ENCODE measurements at places on chromosomes 3 and 15.

GRCh38 chr15:85482894-85483293, 102.5 kb downstream of the AKAP13 start:
- no peak for DNase-seq

DNA sequence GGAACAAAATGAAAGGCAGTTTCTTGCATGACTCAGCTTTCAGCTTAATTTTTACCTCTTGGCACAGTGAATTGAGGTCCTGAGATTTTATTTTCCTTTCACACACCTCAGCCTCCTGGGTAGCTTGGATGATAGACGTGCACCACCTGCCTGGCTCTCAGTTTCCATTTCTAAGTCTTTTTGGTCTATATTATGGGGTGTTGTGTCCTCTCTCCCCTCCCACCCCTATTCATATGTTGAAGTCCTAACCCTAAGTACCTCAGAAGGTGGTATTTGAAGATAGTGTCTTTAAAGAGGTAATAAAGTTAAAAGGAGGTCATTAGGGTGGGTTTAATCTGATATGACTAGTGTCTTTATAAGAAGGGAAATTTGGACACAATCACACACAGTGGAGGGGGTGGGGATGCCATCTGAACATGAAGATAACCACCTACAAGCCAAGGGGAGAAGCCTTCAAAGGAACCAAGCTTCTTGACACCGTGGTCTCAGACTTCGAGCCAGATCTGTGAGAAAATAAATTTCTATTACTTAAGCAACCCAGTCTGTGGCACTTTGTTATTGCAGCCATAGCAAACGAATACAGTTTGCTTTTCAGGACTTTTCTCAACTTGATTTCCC, 85.2 kb downstream of the STRIT1 start:
- no peak for DNase-seq

- no peak for DNase-seq
These were observed 246.5 kb downstream of the MYRIP start for GRCh38 chr3:40055956-40056355.

DNA sequence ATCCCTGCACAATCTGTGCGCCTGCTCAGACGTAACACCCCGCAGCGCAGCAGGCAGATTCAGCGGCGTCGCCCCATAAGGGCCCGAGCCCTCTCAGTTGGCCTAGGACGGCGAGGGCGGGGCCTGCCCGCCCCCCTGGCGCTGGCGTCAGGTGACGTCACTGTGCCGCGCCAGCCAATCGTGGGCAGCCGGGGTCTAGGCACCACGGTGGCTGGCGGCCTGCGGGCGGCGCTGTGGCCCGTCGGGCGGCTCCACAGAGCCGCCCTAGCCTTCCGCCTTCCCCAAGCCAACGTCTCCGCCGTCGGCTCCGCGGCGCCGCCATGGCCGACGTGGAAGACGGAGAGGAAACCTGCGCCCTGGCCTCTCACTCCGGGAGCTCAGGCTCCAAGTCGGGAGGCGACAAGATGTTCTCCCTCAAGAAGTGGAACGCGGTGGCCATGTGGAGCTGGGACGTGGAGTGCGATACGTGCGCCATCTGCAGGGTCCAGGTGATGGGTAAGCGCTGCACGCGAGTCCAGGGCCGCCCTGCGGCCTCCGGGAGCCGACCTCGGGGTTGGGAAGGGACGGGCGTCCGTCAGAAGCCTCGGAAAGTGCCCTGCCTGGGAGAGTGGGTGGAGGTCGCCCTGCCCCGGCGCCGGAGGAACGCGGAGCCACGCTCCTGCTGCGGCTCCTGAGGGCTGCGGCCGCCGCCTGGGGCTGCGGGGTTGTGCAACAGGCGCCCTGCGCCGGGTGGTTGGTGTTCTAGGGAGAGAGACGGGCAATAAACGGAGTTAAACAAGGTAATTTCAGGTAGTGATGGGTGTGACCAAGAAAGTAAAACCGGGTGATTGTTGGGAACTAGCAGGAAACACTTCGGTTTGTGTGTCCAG, at the start of gene RNF7:
Gene RNF7, plus strand, starts transcription at position 277 of the 869 bp plus-strand sequence. Its CDS starts 44 bp downstream, at position 321.
- peak; percentile 98 for DNase-seq

DNA sequence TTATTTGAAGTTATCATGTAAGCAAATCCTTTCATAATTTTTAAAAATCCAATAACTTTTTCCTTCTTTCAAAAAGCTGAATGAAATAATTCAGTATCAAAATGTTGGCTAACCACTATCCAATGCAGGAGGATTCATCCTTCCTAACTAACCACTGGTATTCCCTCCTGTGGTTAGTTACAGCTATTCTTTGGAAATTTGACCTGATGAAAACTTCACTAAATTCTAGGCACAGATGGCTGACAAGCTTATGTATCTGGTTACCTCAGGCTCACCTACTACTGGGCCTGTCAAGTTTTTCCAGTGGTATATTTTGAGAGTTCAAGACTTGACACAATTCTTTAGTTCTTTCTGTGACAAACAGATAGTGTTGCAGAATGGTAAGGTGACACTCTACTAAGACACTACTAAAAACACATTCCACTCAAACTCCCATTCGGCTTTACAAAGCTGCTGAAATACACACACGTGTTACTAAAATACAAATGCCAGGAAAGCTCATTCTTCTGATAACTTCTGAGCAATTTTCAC, 15.8 kb downstream of the NPTN start:
- no peak for DNase-seq

DNA sequence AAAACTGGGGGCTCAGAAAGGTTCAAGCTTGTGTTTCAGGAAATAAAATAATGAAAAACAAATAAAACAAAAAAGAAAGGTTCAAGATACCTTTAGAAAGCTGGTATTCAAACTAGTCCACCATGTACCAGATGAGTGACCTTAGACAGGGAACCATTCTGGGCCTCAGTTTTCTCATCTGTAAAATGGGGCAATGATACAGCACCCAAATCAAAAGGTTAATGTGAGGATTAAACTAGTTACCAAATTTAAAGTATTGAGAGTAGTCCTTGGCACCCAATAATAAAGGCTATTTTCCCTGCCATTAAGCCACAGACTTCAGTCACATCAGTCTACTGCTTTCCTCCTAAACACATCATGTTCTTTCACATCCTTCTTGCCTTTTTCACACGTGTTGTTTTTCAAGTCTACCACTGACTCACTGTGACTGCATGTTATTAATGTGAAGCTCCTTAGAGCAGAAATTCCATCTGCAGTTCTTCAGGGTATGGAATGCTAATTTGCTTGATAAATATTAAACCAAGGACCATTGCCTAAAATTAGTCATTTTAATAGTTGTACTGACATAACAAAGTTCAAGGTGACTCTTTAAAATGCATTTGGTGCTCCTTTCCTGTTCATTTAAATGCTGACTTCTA, 19.9 kb downstream of the TAMM41 start:
- no peak for DNase-seq

- peak; percentile 95 for DNase-seq
These were observed 5.3 kb downstream of the CLK3 start for GRCh38 chr15:74620636-74621545.

DNA sequence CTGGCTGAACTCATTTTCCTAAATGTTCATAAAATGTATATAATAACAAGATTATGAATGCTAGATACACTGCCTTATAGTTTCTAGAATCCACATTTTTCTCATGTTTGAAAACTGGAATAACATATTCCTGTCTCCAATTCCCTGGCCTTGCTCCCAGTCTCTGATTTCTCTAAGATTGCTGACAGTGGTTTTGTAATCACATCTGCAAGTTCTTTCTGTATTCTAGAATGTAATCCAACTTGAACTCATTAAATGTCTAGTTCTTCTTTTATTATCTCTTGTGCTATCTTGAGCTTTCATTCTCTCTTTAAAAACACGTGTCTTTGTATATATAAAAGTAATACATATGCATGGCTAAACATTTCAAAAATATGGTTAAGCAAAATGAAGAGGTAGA, 215.2 kb upstream of the ADAMTS9 start:
- DNase-seq, result no peak

- DNase-seq, result peak; percentile 87
These were observed 458 bp downstream of the MCF2L2 start for GRCh38 chr3:183427876-183428446.

DNA sequence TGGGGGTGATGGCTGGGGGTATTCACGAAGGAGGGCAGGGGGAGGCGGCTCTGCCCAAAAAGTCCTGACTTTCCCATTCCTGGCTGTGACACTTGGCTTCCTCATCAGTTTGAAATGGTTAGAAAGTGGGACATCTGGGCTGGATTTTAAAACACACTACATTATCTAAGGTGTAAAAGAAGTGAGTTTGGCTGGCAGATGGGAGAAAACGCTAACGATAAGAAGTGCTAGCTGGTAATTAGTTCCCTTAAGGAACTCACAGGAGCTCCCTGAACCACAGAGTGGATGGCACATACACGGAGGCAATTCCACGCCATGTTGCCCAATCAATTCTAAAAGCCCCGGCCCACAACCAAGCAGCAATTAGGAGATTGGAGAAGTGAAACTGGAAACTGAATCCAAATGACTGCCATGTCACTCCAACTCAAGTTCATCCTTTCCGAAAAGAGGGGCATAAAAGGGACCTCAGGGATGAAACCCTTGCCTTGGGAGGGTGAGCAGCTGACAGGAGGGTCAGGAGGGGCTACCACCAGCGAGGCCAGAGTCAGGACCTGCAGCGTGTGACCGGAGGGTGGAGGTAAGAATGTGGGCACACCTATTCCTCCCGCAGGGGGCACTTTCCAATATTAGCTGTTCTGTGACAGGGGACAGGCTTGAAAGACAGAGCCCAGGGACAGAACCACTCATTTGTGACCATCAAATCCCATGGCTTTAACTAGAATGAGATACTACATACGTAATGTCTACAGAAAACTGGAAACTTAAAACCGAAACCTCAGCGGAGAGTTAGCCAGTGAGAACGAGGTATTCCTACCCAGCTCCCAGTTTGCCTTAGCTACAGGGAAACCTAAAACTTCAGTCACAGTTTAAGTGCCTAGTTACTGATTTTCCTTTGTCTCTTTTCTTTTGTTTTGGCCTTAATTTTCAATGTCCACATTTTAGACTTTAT, 95.3 kb upstream of the OXTR start:
- DNase-seq, result no peak

DNA sequence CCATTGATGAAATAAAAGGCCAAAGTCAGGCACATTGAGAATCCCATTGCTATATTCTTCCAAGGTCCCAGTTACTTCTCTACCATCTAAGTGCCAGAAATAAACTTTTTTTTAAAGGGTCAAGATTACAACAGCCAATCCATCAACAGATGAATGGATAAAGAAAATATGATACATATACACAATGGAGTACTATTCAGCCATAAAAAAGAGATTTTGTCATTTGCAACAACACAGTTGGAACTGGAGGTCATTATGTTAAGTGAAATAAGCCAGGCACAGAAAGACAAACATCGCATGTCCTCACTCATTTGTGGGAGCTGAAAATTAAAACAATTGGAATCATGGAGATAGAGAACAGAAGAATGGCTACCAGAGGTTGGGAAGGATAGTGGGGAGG, 25.5 kb downstream of the ULK4 start:
- DNase-seq, result no peak

DNA sequence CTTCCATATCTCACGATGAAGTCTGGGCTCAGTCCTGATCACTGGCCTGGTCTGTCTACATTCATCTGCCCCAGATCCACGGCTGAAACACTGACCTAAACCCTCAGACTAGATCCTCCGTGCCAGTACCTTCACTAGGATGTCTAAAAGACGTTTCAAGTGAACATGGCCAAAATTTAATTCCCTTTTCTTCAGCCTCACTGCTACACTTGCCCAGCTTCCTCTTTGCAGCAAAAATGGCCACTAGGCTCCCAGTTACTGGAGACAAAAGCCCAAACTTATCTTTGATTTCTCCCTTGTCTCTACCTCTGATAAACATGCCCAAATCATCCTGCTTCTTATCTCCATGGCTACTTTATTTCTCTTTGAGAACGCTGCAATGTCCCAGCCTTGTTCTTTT, 1.7 kb downstream of the RASSF1 start:
- no peak for DNase-seq

DNA sequence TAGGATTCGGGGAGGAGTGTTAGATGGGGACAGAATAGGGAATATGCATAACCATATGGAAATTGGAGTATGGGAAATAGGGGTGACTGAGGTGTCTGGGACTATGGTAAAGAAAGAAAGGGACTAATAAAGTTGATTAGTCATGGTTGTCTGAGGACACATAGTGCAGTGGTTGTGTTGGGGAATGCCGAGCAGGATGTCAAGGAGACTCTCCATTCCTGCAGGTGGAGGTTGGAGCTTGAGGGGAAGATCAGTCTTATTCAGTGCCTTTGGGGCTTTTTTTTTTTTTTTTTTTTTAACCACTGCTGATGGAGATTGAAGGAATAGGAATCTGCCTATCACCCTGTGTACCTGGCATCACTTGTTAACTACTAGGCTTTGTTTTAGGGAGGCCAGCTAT, 10.8 kb downstream of the NMD3 start:
- DNase-seq, result no peak

DNA sequence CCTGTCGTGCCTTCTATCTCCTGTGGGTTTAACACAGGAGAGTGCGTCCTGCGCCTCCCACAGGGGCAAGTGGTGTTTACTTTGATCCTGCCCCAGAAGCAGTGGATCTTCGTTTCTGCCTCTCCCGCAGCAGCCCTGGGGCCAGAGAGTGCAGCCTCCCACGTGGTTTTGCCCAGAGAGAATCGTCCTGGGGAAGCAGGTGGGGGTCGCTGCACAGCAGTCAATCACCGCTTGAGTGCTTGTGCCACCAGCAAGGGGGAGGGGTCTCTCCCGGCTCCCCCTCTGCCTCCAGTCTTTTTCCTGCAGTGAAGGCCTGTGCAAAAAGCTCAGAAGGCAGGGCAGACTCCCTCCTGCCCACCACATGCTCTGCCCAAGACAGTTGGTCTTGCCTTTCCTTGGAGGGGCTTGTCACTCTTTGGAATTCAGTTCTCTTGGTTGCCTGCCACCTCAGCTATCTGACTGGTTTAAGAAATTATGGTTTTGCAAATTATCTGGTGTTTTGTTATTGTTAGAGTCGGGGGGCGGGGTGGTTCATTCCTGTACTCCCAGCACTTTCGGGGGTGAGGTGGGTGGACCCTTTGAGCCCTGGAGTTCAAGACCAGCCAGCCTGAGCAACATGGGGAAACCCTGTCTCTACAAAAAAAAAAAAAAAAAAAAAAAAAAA, 26.9 kb downstream of the STOML1 start:
- no peak for DNase-seq

GRCh38 chr15:83753872-83754493, 100.1 kb downstream of the ADAMTSL3 start:
- DNase-seq, result no peak

DNA sequence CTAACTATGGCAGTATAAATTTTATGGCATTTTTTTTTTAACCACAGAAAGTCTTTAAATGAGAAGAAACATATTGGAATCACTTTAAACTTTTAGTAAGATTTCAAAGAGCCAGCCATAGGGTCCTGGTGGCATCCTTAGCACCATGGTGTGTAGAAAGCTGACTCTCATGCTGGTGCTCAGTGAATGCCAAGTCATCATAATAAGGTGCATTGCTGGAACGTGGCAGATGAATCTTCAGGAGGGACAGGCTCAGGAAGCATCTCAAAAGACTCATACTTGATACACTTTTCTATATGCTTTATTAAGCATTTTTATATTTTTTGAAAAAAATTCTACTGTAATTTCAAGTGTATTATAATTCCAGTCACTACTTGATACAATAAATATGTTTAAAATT, 274.2 kb downstream of the ZIC4 start:
- no peak for DNase-seq

- no peak for DNase-seq
These were observed 142.5 kb upstream of the PRR23C start for GRCh38 chr3:139187154-139187553.
